Cortex of kidney (tissue), 1 donor: ENCODE measurements at places on chromosomes 2 and 18.

GRCh38 chr2:65392609-65393008, 39.8 kb downstream of the SPRED2 start:
- no peak for DNase-seq

DNA sequence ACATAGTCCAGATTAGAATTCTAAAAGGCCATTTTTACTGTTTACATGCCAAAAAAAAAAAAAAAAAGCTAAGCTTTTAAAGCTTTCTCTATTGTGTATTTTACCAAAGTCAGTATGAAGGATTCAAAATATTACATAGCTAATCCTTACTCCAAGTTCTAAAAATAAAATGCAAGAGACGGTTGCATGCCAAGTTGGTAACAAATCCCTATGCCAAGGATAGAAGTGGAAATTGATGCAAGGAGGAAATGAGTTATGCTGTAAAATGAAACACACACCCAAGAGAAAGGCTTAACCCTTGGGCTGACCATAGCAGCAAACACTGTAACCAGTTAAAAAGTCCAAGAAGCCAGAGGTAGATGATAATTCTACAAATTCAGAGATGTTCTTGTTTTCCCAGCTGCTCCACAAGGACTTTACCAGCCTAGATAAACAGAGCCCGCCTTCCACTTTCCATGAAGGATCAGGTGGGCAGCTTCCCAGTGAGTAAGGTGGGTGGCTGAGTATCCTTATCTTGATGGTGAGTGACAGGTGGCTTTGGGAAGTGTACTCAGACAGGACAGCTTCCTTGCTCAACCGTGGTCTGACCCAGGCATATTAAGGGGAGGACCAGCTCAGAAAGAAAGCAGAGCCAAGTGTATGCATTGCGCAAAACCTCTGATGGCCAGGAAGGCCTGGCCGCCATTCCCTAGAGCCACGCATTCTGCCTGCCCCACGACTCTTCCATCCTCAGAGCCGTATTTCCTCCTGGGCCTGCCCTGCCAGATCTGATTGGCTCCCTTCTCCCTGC, 34.4 kb downstream of the ATP8B1 start:
- no peak for DNase-seq

GRCh38 chr2:53777134-53777533, 9.5 kb downstream of the CHAC2 start:
- DNase-seq = no peak

GRCh38 chr2:105375001-105375561, 23.8 kb downstream of the FHL2 start:
- no peak for DNase-seq

- no peak for DNase-seq
These were observed 12.2 kb downstream of the CAPG start for GRCh38 chr2:85397925-85398331.

DNA sequence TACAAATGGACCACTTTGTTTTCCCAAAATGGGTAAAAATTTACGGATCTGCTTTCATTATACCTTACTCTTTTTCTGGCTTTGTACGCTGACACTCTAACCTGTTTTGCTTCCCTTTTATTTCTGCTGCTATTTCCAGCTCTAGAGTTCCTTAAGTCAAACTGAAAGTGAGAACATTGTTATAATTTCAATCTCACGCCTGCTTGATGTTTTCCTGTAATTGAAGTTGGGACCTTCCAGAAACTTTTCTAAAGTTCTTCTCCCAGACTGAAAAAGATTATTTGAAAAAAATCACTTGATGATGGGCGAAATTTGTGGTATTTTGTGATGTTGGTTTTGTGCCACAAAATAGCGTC, 1.8 kb downstream of the GLS start:
- DNase-seq = no peak

- DNase-seq = no peak
These were observed 6.1 kb upstream of the ACOXL start for GRCh38 chr2:110726285-110726684.

DNA sequence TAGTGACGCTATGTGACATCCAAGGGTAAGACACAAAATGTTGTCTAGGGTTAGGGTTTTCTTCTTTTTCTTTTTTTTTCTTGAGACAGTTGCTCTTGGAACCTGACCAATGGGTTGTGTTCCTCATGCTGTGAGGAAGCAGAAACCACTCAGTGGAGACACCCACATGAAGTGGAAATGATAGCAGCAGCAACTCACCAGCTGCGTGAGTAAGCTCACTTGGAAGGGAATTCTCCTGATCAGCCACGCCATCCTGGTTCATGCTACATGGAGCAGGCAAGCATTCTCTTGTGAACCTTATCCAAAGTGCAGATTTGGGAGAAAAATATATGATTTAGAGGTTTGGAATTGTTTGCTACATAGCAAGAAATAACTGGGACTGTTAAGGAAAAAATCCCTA, 863.7 kb downstream of the EPHA4 start:
- DNase-seq = no peak

DNA sequence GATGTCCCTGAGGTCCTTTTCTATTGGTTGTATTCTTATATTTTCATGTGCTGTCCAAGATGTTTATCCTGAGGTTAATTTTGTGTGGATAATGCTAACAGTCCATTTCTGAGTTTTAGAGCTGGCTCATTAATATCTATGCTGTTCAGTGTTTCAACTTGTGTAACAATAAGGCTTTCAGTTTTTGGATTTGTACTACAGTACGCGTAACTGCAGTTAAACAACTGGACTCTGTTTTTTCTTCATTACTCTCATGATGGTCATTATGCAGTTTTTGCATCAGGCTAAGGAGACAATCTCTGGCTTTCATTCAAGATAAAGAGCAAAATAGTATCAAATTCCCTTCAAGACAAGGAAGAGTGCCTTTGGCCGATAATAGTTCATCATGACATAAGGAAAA, 1364.8 kb downstream of the DPP10 start:
- DNase-seq = no peak

GRCh38 chr2:98436734-98437133, 7.9 kb upstream of the INPP4A start:
- DNase-seq = no peak

- DNase-seq = no peak
These were observed 22.4 kb upstream of the NRP2 start for GRCh38 chr2:205659922-205660321.

GRCh38 chr2:96267159-96267971, 1.3 kb downstream of the CIAO1 start:
- no peak for DNase-seq

DNA sequence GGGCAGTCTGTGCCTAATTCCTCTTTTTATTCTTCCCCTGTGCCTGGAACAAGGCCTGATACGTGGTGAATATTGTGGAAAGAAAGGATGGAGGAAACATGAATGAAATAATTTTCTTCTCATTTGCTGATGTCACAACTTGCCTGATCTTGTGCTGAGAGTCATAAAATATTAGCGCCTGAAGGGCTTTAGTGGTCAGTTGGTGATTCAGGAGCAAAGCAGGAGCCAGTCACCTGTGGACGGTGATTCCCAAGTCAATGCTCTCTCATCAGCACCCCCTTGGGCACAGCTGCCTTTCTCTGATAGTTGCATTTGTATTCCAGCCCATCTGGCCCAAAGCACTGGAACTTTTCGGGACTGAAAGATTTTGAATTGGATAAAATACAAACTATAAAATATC, 502.6 kb upstream of the RAB12 start:
- no peak for DNase-seq

- DNase-seq = no peak
These were observed 389.1 kb downstream of the LRRTM1 start for GRCh38 chr2:79915455-79915854.
